SJSA1 (cell line): ENCODE measurements at places on chromosomes 4 and X.
A peak's percentile ranks its signal among the peaks of the same experiment; 100 is the strongest.

DNA sequence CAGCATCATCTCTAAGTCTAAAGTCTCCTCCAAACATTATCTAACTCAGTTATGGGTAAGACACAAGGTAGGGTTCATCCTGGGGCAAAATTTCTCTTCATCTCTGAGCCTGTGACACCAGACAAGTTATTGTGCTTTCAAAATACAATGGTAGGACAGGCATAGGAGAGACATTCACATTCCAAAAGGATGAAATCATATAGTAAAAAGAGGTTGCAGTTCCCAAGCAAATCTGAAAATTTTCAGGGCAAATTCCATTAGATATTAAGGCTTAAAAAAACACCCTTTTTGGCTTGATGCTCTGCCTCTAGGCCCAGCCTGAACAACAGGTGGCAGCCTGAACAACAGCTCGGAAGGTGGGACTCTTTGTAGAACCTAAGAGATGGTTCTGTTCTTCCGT is 448.3 kb upstream of the SLIT2 start:
- DNase-seq = peak; percentile 39

- no peak for DNase-seq
These were observed 6.7 kb downstream of the BBS12 start for GRCh38 chr4:122739174-122739573.

- DNase-seq = no peak
These were observed 49.5 kb downstream of the HELQ start for GRCh38 chr4:83405844-83406816.

GRCh38 chr4:27463816-27464215 is 603.2 kb downstream of the STIM2 start:
- DNase-seq = no peak

- peak; percentile 88 for DNase-seq
These were observed at the start of gene ABCG2 for GRCh38 chr4:88158489-88159228. ABCG2 (minus strand) TSS chr4:88158639; CDS start chr4:88139995, 18,644 bp downstream.

DNA sequence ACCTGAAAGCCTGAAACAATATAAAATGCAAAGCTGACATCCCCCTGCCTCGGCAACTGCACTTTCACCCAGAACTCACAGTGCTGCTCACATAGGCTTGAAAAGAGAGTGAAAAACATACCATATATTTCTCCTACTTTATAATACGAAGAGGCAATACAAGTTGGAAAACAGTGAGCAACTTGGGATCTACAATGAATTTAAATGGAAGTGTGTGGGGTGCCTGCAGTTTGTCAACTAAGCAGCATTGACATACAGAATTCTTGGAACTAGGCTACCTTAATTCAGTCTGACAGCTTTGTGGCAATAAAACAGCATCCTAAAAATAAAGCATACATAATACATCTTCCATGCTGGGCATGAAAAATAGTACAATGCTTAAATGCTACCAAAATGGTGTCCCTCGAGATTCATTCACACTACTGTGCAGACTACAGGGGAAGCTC is 8.0 kb downstream of the GASK1B start:
- DNase-seq = no peak

GRCh38 chr4:22268350-22269025 is 247.4 kb downstream of the ADGRA3 start:
- DNase-seq = no peak

GRCh38 chrX:137569470-137569891 is 3.6 kb downstream of the ZIC3 start:
- DNase-seq = no peak

DNA sequence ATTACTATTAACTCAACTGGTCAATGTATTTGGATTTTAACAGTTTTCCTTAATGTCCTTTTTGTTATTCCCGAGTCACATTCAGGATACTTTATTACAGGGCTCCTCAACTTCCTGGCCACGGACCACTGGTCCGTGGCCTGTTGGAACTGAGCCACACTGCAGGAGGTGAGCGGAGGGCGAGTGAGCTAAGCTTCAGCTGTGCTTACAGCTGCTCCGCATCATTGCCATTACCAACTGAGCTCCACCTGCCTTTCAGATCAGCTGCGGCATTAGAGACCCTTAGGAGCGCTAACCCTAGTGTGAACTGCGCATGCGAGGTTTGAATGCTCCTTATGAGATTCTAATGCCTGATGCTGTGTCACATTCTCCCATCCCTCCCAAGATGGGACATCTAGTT is 591.7 kb downstream of the CCSER1 start:
- no peak for DNase-seq

- DNase-seq = peak; percentile 57
These were observed 105.9 kb downstream of the SH3RF1 start for GRCh38 chr4:169164669-169165415.

GRCh38 chr4:54840992-54841768 is 183.4 kb downstream of the KIT start:
- DNase-seq = no peak

- no peak for DNase-seq
These were observed 60.4 kb downstream of the SHROOM2 start for GRCh38 chrX:9846631-9847030.

DNA sequence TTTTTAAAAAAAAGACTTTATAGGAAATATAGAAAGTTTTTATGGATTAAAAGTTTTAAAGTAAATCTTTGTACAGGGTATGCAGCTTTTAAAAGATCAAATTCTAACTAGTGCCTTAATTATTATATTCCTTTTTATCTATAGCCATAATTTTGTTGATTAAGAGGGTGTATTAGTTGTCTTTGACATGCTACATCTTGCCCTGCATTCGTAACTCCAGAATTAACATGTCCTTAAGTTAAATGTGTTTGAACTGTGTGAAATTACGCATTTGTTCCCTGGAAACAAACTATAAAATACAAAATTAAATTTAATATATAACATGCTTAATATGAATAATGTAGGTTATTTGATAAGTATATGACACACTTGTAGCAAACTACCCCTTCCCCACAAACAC is 66.3 kb downstream of the PTPN13 start:
- no peak for DNase-seq

GRCh38 chr4:69523385-69524132 is 27.9 kb upstream of the UGT2B4 start:
- DNase-seq = no peak

- no peak for DNase-seq
These were observed 71.4 kb downstream of the FBXO8 start for GRCh38 chr4:174212061-174212460.

GRCh38 chr4:78949735-78950134 is 10.5 kb upstream of the PAQR3 start:
- DNase-seq = no peak

DNA sequence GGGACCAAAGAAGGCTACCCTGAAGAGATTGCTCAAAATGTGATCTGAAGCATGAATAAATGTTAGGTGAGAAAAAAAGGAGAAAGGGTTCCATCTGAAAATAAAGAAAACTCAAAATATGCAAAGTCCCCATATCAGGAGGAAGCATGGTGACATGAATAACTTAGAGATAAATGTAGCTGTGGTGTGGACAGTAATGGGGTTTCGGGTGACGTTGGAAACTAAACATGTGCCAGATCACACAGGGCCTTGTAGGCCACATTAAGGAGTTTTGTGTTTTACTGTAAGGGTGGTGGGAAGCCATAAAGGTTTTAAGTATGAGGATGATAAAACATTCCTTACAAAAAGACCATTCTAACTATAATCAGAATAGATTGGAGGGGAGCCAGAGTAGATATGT is 40.3 kb upstream of the ACSL4 start:
- DNase-seq = no peak

- no peak for DNase-seq
These were observed 27.6 kb upstream of the FGFR3 start for GRCh38 chr4:1765409-1766072.

- no peak for DNase-seq
These were observed 645 bp upstream of the OPHN1 start for GRCh38 chrX:68433981-68434299.

GRCh38 chr4:19992471-19993093 is 259.1 kb upstream of the SLIT2 start:
- no peak for DNase-seq

GRCh38 chr4:6437826-6438238 is 34.6 kb downstream of the PPP2R2C start:
- no peak for DNase-seq

- no peak for DNase-seq
These were observed 1.0 kb upstream of the ANKRD17 start for GRCh38 chr4:73259571-73260090.

GRCh38 chr4:65391382-65391781 is 278.9 kb downstream of the EPHA5 start:
- no peak for DNase-seq

GRCh38 chrX:21756785-21757529 is 959 bp downstream of the SMPX start:
- no peak for DNase-seq

DNA sequence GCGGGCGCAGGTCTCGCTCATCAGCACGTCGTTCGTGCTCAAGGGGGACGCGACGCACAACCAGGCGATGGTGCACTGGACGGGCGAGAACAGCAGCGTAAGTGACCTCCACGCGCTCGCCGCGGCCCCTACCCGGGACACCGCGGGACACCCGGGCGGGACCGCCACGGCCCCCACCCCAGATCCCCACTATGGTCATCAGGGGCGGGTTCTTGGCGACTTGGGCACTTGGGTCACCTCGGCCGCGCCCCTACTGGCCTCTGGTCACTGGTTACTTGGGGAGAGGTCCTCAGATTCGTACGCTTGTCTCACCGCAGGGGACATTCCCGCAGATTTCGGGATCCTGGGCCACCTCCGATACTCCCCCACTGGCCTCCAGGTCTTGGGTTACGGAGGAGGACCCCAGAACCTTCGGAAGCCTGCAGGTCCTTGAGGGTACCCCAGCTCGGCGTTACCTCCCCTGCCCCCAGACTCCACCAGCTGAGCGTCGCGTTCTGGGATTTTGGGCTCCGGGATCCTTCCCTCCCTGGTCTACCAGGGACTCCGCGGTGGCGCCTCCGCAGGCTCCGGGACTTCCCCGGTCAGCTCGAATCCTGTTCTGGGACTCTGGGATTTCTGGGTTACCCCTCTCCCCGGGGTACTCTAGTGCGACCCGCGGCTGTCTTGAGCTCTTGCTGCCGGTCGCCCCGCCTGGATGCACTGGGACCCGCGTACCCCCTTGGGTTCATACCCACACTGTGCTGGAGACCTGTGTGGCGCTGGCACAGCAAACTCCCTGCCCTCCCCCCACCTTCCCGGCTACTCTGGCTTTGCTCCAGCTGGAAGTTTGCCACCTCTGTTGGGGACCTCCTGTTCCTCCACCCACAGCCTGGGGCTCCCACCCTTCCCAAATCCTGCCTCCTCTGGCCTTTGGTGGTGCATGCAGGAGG is 956 bp downstream of the SORCS2 start:
- DNase-seq = no peak

DNA sequence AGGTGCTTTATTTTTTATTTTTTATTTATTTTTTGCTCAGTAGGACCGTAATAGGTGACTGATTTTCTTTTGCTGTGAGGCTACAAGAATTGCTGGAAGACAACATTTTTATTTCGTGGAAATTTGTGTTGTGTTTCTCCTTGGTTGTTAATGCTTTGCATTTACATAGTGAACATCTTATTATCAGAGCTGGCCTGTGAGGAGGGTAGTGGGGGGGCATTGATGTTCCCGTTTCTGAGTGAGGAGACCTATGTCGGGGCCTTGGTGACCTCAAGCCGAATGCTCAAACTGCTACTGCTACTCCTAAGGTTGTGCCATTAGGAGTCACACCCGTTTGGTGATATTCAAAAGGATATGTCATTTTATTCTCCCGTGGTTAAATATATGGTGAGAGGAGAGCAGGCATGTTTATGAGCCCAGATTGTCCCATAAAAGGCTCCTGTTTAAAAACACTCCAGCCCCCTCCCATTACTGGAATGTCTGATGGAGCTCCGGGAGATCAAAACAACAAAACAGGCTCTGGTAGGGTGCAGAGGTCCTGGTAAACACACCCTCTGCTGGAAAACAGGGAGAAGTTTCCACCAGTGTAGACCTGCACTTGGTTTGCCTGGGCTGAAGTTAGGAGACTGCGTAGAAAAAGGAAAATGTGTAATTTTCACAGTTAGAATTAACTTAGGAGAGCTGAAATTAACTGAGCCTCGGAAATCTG is 5.6 kb downstream of the PDGFRA start:
- DNase-seq = no peak

- no peak for DNase-seq
These were observed 199.4 kb upstream of the CENPE start for GRCh38 chr4:103397541-103397940.

DNA sequence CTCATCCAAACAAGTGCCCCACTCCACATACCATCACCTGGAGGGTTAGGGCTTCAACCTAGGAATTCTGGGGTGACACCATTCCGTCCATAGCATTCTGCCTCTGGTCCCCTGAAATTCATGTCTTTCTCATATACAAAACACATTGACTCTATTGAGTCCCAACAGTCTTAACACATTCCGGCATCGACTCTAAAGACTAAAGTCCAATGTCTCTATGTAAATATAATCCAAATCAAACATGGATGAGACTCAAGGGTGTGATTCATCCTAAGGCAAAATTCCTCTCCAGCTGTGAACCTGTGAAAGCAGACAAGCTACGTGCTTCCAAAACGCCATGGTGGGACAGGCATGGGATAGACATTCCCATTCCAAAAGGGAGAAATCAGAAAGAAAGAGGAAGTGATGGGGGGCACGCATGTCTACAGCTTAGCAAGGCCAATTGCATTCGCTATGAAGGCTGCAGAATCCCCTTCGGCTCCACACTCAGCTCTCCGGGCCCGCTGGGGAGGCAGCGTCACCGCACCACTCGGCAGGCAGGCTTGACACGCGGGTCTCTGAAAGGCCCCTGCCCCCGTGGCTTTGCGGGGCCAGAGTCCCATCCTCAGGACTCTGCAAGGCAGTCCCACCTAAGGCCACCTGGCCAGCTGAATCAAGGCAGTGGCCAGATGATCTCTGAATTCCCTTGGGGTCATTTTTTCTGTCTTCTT is 53.2 kb downstream of the ADRA2C start:
- no peak for DNase-seq

DNA sequence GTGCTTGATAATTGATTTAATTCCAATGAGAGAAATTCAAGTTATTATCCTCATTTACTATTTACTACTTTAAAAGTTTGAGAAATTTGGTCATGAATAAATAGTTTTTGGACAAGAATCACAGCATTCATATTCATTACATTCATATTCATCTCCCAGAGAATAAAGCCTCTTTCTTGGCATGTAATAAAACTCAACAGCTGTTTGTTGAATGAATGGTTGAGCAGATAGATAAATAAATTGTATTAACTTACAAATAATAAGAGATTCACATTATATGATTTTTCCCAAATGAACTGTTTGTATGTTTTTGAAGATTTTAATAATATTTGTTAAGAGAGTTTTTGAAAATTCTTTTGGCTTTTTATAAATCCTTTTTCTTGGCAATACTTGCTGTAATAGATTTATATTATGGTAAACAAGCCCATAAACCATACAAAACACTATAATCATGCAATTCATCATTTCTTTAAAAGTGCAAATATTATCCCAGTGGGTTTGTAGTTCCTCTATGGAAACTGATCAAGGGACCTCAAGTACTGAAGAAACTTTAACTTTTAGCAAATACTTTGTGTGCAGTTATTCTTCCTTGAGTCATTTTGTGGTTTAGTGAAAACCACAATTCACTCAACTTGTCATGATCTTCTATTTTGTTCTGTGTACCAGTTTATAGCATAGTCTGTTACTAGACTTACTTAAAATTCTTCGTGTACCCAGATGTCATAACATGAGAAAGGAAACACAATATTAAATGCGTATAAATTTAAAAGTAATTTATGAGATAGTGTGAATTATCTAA is 371.8 kb downstream of the ADGRL3 start:
- no peak for DNase-seq
